ENCODE measurements at places on chromosomes 3 and 15.

- DNase-seq, result no peak
These were observed 159.2 kb downstream of the MEX3B start for GRCh38 chr15:81886591-81886990.

DNA sequence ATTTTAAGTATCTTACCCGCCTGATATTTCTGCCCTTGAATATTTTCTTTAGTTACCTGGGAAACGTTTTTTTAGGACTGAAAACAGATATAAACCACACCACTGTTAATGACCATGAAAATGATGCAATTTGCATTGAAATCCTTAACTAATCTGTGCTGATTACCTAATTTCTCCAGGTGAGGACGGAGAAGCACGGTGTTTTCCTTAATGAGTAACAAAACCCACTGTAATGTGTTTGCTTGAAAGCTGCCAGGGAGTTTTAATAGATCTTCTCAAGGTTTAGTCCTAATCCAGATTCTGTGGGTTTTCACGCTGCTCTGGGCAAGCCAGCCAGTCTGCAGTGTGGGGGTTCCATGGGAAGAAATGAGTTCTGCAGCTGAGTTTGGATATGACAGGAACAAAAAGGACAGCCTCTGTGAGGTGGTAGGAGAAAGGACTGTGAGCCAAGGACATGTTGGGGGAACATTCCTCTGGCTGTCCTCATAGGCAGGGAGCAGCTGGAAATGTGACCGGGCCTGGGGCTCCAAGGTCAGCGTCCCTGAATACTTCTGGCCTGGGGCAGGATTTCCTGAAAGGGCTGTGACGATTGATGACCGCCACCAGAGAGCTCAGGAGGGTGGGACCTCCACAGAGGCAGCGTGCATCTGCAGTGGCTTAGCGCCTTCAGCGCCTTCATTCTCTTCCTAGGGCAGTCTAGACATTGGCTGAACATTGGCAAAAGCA, 18.6 kb downstream of the THSD4 start:
- DNase-seq, result no peak

DNA sequence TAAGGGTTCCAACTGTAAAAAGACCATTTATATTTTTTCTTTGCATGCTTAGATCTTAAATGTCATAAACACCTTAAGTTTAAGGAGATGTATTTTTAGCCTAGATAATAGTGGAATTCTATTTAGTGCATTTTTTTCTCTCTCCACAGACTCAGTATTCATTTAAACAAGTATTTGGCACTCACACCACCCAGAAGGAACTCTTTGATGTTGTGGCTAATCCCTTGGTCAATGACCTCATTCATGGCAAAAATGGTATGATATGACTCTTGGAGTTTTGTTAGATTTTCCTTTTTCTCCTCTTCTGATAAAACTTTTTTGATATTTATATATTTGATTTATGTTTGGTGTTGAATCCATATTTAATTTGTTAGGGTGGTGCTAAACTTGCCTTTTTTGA, 7.3 kb downstream of the KIF23 start:
- DNase-seq, result no peak

- no peak for DNase-seq
These were observed 130.1 kb upstream of the PRICKLE2 start for GRCh38 chr3:64355401-64355807.

GRCh38 chr3:11643201-11643603, 513 bp downstream of the VGLL4 start:
- DNase-seq, result no peak

- no peak for DNase-seq
These were observed 48.8 kb downstream of the RAD18 start for GRCh38 chr3:8914491-8914890.

DNA sequence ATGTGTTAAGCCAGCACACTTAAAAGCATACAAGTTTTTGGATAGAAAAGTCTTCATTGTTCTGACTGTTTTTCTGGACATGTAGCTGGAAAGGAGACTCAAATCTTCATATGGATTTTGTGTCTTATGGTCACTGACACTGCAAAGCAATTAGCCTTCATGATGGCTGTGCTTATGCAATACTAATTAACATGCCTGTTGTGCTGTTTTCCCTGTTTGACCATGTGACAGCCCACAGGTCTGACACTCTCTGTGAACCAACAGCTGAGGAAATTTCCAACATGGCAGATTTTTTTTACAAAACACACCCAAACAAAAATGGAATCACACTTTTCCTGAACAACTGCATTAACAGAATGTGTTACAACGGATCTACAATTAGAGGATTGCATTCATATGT, 248.4 kb downstream of the ROBO2 start:
- no peak for DNase-seq

DNA sequence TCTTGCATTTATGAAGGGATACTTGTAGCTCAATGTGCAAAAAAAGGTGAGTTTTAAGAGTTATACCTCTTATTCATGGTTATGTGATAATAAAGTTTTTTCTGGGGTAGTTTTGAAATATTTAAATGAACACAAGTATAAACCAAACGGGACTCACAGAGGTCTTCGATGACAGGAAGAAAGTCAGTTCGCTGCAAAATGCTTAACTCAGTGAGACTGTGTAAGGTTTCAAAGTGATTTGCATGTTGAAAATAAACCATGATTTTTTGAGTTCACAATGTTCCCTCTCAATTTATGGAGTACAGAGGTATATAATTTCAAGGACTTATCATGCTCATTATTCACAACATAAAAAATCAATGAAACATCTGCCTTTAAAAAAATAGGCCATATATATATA, 36.3 kb upstream of the MYH15 start:
- no peak for DNase-seq

DNA sequence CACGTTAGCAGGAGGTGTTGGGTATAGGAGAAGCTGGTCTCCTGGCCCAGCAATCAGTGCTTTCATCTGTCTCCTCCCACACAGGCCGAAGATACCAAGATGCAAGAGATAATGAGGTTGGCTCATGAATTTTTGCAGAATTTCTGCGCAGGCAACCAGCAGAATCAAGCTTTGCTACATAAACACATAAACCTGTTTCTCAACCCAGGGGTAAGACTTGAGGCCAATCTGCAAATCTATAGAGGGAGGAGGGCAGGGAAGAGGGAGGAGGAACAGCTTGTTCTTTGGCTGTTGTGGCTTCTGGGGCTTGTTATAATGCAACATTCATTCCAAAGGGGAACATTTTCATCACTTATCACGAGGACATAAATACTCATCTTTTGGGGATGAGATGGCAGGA, 195.3 kb downstream of the ITPR1 start:
- DNase-seq, result no peak

GRCh38 chr15:59237924-59238331, 31.3 kb downstream of the LDHAL6B start:
- DNase-seq, result no peak

DNA sequence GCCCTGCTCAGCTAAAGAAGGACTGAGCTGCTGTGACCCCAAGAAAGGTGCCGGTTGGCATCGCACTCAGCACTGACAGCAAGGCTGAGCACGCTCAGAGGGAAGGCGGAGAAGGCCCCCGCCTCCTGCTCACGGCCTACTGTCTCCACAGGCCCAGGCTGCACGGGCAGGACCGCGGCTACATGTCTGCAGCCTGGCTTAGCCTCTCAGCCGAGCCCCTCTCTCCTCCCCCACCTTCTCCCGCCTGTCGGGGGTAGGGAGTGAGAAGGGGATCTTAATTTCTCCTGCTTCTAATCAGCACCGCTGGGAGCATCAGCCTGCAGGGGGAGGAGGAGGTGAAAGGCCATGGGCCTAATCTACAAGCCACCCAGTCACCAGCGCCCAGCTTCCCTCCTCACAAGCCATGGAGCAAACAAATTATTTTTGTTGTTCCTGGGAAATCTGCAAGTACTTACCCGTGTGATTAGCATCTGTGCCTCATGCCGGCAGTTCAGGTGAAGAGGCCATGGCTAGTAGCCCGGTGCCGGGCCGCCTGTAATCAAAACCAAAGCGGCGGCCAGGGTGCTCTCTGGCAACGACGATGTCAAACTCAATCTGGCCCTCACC, 68.1 kb downstream of the EPHB3 start:
- no peak for DNase-seq

DNA sequence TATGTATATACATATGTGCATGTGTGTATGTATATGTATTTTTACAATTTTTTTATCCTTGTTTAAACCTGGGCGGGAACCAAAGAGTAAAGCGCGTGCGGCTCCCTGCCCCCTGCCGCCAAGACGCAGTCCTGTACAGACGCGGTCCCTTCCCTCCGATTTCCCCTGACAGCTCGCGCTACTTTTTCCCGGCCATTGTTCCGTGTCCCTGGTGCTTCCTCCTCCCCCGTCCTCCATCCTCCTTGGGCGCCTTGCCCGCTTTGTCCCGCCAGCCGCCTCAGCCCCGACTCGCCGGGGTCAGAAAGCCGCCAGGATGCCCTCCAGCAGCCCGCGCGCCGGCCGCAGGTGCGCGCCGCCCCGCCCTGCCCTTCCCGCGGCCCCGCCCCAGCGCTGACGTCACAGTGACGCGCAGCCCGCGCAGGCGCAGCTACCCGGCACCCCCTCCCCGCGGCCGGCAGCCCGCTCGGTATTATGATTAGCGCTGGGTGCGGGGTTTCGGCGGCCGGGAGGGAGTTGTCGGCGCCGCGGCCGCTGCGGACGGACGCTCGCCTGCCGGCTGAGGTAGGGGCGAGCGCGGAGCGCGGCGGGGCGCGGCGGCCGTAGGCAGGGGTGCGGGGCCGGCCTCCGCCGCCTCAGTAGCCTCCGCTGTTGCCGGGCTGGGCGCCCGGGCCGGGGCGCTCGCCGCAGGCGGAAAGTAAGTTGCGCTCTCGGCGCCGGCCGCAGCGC, at the start of gene SNRK:
SNRK (plus strand) TSS at position 426 of the 726 bp plus-strand sequence. CDS start 16,664 bp downstream, outside the sequence.
- DNase-seq, result peak; percentile 45

GRCh38 chr15:73682600-73683090, 1.5 kb upstream of the CD276 start:
- no peak for DNase-seq

DNA sequence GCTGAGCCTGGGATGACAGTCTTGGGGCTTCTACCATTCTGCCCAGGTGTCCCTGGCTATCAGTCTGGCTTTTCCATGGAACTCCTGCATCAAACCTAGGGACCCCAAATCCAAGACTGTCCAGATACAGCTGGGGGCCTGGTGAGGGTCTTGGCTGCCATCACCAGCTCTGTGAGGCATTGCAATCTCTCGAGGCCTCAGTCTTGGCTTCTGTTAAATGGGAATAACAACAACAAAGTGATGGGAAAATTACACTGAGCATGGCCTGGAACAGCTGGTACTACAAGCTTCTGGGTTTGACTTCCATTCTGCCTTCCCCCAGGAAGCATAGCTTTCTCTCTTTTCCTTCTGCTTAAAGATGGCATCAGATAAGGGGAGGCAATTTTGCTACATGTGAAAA, 50.0 kb upstream of the LCTL start:
- DNase-seq, result no peak

DNA sequence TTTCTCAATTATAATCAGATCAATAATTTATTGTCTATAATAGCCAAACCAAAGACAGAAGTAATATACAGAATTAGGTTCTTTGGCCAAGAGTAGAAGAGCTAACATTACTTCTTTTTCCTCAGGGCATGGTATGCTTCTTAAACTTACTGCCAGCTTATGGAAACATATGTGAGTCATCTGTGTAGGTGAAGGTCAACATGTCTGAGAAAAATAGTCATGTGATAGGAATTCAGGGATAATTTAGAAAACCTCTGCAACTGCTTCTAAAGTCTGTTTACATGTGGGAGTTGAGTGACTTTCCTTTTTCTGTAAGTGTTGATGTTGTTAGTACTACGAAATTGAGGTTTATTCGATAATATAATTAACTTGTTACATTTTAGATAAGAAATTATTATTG, 19.2 kb upstream of the MAP6D1 start:
- no peak for DNase-seq

- no peak for DNase-seq
These were observed 51.8 kb downstream of the KLF15 start for GRCh38 chr3:126305427-126305826.

DNA sequence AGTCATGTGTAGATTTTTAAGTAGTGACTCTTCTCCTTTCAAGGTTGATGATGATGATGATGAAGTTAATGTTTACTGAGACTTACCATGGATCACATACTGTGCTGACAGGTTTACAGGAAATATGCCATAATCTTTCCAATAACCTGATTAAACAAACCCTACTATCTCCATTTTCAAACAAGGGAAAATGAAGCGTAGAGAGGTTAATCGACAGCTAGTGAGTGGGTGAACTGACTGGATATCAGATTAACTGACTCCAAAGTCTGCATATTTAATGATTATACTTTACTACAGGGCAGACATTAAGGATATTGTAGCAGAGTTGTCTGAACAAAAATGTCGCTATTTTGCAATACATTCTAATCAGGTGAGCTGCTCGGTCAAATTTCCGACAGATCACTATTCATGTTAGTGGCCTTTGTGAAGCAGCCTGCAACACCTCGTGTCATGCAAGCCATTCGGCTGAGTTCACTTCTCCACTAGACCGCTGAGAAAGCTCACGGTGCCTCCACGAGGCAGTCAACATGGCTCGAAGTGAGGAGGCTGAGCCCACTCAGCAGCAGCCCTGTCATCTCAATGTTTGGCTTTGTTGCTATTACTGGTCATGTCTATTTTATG, 264.2 kb downstream of the NFKBIZ start:
- no peak for DNase-seq

- DNase-seq, result no peak
These were observed 119.2 kb upstream of the ALDH1A3 start for GRCh38 chr15:100760357-100760903.

- DNase-seq, result no peak
These were observed 25.0 kb downstream of the GMPS start for GRCh38 chr3:155895379-155895900.

DNA sequence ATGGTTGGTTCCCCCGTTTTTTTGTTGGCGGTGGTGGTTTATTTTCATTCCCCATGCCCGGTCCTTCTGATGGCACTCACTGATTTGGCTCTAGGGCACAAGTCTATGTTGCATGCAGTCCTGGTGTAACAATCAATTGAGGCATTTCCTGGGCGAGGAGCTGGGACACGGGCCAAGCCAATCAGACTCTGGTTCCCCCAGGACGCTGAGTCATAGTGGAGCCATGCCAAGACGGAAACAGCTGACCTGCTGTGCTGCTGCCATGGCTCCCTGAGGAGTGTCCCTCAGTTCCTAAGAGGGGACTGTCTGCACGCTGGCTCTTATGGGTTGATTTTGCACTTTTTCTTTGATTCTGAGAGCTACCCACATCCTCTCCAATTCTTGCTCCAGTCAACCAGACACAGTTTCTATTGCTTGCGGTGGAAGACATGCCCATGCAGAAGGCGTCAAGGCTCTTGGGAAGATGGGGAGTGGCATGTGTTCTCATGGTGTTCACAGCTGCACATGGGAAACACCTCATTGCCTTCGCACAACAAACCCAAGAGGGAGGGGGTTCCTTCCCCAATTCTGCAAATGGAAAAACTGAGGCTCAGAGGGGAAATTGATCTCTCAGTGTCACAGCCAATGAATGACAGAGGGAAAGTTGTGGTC, 28.3 kb upstream of the ALDH1L1 start:
- DNase-seq, result peak; percentile 76

- no peak for DNase-seq
These were observed 193.6 kb downstream of the CLSTN2 start for GRCh38 chr3:140128631-140129030.

GRCh38 chr3:143120716-143121240, 1.2 kb downstream of the CHST2 start:
- no peak for DNase-seq

- no peak for DNase-seq
These were observed 153.8 kb upstream of the TSC22D2 start for GRCh38 chr3:150254309-150254708.

GRCh38 chr3:161268601-161269000, 47.5 kb downstream of the NMD3 start:
- DNase-seq, result no peak

All from NCI-H1436 (cell line).